Cardiac muscle cell (in vitro differentiated cells and primary cell): ENCODE measurements at places on chromosomes 16 and 17. TPM values are rescaled to one million over a fixed set of nuclear protein-coding genes. Genes with fewer than 3 reads are reported as not detected.

DNA sequence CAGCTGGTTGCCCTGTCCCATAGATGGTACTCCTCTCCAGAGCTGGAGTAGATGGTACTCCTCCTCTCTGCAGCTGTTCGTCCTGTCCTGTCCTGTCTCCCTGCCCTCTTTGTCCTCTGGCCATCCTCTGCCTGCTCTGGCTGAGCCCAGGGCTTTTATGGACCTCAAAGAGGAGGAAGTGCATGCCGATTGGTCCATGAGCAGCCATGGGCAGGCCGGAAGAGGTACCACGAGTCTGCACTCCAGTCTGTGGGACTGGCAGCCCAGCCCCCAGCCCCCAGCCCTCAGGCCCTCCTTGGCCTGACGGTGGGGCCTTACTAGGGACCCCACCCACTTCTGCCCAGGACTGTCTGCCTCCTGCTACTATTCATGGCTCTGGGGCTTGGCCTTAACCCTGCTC is 27.0 kb downstream of the GNGT2 start:
- H3K4me1 ChIP-seq = no peaks in the 10 kb centered on the region
- DNase-seq = no peak
- H3K36me3 ChIP-seq = no peaks in the 10 kb centered on the region
- H3K4me3 ChIP-seq = no peak overlapping the region
- no peak overlapping the region for H3K27ac ChIP-seq

DNA sequence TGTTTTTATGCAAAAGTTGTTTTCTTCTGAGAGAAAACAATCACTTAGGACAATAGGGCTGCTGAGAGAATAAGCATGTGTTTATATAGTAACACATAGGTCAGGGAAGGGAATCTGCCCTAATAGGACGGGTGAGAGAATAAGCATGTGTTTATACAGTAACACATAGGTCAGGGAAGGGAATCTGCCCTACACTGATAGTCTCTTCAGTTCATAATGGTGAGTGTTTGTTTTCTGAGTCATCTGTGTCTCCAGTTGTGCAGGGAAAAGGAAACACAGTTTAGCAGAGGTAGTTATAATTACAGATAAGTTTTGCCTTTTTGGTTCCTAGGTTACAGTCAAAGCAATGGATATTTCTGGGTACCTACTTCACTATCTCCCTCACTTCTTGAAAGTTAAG is 252.3 kb upstream of the CA10 start:
- no peak overlapping the region for H3K4me3 ChIP-seq
- no peaks in the 10 kb centered on the region for H3K4me1 ChIP-seq
- no peaks in the 10 kb centered on the region for H3K36me3 ChIP-seq
- H3K27me3 ChIP-seq = no peaks in the 10 kb centered on the region

Gene HSPB9
- total RNA-seq = 0.06 and 0.67 TPM in 2 replicates

- DNase-seq = no peak
- no peaks in the 10 kb centered on the region for H3K36me3 ChIP-seq
- H3K27ac ChIP-seq = no peak overlapping the region
- peaks cover 21% of the 10 kb centered on the region for H3K4me1 ChIP-seq
- no peaks in the 10 kb centered on the region for H3K27me3 ChIP-seq
- no peak overlapping the region for H3K4me3 ChIP-seq
Observed at GRCh38 chr16:66003201-66003600, 363.3 kb upstream of the CDH5 start.

GRCh38 chr16:88691924-88692560 is 5.7 kb upstream of the SNAI3 start:
- no peak for DNase-seq
- H3K27me3 ChIP-seq = no peaks in the 10 kb centered on the region
- H3K4me1 ChIP-seq = peaks cover 19% of the 10 kb centered on the region

DNA sequence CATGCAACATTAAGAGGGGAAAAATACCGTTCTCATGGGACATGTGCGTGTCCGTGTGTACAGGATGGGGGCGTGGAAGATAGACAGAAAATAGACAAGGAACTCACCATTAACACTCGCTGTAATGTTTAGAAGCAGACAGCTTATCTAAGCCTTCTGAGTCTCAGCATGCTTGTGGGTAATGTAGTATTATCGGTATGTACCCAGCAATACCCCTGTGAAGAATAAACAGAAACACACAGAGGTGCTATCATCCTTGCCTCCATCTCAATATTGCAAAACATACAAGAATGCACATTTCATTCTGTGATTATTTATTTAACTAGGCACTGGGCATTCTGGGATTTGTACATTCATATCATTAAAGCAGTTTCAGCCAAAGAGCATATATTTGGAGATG is 42.0 kb upstream of the RBFOX1 start:
- no peak for DNase-seq
- no peak overlapping the region for H3K4me3 ChIP-seq
- no peaks in the 10 kb centered on the region for H3K4me1 ChIP-seq
- no peak overlapping the region for H3K27ac ChIP-seq
- no peaks in the 10 kb centered on the region for H3K27me3 ChIP-seq

GRCh38 chr17:14831491-14831890 is 433.6 kb downstream of the PMP22 start:
- H3K27me3 ChIP-seq = no peaks in the 10 kb centered on the region
- no peak for DNase-seq
